Stimulated activated CD8-positive, alpha-beta memory T cell treated with anti-CD3 and anti-CD28 coated beads, Interleukin-15, amount 100 ng/mL, for 24 hours (primary cell): ENCODE measurements at places on chromosomes 2 and 18.

DNA sequence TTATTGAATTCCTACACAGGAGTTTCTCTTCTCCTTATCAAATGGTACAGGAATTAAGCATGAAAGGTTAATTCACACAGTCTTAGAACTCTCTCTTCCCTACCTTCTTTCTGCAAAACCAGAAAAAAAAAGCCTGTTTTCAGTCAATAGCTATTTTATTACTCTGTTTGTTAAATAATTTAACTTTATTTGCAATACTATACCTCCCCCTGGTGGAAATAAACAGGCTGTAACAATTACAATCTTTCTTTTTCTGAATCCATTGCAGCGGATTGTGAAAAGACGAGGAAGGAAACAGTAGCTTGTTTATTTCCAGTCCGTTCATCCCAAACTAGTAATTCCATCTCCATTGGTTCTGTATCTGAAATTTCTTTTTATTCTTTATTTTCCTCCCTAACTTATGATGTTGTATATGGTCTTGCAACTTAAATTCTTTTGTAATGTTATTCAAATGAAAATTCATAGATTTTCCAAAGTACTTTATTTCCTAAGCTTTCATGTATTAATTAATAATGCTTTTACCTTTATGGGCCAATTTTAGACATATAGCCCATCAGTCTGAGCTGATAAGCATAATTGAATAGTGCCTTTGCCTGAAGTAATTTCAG is 165.2 kb downstream of the SH3BP4 start:
- DNase-seq: no peak

GRCh38 chr2:152505495-152505906 is 170.5 kb downstream of the FMNL2 start:
- no peak for DNase-seq

- DNase-seq: no peak
These were observed 43.4 kb downstream of the ITGB6 start for GRCh38 chr2:160156665-160157064.

DNA sequence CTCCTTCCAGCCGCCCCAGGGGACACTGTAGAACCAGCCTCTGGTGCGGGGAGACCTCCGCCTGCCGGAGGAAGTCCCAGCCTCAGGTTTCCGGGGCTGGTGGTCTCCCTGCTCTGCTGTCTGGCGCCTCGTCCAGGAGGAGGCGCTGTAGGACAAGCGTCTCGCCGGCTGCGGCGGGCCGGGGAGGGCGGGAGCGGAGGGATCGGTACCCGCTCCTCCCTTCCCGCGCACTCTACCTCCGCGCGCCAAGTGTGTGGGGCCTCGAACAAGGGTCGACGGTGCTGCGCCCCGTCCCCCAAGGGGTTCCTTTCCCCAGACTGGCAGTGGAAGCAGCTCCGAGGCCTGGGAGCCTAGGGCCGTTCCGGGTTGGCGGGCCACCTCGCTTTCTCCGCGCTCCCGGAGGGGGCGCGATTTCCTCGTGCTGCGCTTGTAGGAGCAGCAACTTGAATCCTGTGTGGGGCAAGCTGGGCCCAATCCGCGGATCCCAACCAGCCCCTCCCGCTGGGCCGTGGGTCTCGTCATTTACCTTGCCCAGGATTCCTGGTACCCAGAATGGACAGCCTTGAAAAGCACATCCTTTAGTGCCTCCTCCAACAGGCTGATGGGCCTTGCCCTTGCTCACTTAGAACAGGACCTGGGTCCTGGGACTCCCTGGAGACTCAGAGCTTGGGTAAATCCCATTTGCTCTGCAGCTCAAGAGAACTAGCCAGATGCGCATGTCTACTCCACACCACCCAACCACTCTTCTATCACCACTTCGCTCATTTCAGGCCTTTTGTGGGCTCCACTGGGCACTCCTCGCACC is 10.6 kb upstream of the HOXD4 start:
- peak; percentile 48 for DNase-seq

DNA sequence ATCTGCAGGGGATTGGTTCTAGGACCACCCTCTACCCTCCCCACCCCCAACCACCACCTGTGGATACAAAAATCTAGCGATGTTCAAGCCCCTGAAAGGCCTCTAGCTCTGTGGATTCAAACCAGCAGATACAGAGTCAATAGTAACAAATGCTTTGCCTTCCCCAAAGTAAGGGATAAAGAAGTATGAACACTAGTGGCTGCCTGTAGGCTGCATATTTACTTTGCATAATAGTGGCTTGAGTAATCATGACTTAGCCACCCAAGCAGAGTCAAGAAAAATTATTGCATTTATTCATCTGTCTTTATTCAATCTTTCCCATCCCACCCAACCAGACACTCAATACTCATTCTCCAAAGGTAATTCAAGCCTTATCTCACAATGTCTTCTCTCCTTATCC is 43.8 kb downstream of the SOCS6 start:
- DNase-seq: no peak

GRCh38 chr2:172612051-172612450 is 56.2 kb downstream of the PDK1 start:
- DNase-seq: no peak

- DNase-seq: no peak
These were observed 113.9 kb upstream of the LYPD1 start for GRCh38 chr2:132783883-132784282.

- DNase-seq: no peak
These were observed 202.7 kb upstream of the CCDC68 start for GRCh38 chr18:55161916-55162315.

GRCh38 chr2:45607701-45608100 is 3.4 kb downstream of the SRBD1 start:
- no peak for DNase-seq

- DNase-seq: no peak
These were observed 106.7 kb downstream of the GBX2 start for GRCh38 chr2:236061497-236061896.

DNA sequence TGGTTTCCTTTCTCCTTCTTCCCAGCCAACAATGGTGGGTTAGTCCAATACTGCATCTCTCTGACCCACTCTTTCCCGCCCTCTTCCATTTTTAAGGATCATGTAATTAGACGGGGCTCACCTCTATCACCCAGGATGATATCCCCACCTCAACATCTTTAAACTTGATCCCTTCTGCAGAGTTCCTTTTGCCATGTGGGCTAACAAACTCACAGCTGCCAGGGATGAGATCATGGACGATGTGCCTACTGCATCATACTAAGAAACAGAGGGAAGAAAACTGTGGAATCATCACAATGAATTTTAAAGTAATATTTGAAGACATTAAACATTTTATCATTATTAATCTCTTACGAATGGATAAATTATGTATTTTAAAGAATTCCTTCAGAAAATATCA is 183.5 kb downstream of the RDH14 start:
- no peak for DNase-seq

GRCh38 chr2:24543252-24543651 is 52.2 kb downstream of the NCOA1 start:
- DNase-seq: no peak

- DNase-seq: no peak
These were observed 954.1 kb downstream of the DPP10 start for GRCh38 chr2:115396579-115396978.

DNA sequence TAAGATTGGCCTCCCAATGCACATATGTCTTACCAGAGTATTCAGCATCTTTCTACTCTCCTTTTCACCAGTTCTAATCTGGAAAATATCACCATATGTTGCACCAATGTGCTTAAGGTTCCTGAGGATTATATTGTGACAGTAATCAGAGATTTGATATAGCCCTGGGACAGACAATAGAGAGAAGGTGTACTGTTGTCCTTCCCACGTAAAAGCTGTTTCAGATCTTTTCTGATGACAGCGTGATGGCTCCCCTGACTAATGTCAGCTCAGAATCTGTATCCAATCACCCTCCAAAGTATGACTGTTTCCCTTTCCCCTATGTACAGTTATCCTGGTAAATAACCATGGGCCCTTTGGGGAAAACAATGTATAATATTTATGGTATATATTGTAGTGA is 9.0 kb upstream of the MLPH start:
- DNase-seq: no peak

GRCh38 chr2:43448822-43449110 is 147.1 kb downstream of the THADA start:
- no peak for DNase-seq

DNA sequence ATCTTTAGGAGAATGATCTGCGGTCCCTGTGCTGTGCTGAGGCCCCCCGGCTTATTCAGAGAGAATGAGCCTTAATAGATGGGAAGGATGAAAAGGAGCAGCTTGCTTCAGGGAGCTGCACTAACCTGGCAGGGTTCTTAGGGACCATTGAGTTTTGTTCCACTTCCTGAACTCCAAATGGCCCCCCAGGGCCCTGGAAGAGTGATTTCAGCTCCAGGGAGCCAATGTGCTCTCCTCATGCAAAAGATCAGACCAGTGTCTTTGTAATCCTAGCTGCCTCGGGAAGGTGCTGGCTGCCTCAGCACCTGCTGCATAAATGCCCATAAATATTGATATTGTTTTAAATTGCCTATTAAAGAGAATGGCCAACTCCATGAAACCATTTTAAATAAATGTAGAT is 210.2 kb downstream of the NCK2 start:
- DNase-seq: no peak

DNA sequence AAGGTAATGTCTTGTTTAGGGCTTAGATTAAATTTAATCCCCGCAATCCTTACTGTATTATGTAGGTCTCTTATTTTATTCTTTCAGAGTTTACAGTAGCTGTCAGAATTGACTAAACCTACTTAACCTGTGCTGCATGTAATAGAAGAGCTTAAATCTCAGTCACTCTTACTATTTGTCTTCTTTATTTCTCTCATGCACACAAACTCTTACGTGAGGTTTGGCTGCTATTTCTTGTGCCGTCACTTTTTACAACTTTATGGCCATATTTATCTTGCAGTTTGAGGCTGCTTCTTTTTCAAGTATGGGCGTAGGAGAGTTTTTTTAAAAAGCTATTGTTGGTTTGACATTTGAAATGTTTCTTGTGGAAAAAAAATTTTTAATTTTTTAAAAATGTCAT is 12.0 kb downstream of the DNAJC10 start:
- DNase-seq: no peak

GRCh38 chr18:12452784-12453183 is 45.1 kb downstream of the PRELID3A start:
- no peak for DNase-seq

DNA sequence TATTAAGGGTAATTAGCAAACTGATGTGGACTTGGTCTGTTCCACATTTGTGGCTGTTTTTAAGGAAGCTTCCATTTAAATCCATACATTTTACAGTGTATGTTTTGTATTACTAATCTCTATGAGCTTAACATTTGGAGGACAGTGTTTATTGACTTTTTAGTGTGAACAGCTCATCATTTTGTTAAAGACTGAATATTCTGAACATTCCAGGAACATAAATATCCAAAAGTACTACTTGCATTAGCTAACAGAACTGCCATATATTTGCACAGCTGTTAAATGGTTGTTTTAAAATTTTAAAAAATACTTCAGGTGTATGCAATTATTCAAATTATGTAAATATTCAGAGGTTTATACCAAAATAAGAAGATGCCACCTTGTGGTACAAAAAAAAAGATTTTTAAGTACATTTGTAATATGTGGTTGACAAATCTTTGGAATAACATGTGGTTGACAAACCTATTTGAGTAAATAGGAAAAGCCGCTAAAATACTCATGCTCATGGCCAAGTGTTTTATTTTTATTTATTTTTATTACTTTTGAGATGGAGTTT is 439.7 kb upstream of the FANCL start:
- no peak for DNase-seq

DNA sequence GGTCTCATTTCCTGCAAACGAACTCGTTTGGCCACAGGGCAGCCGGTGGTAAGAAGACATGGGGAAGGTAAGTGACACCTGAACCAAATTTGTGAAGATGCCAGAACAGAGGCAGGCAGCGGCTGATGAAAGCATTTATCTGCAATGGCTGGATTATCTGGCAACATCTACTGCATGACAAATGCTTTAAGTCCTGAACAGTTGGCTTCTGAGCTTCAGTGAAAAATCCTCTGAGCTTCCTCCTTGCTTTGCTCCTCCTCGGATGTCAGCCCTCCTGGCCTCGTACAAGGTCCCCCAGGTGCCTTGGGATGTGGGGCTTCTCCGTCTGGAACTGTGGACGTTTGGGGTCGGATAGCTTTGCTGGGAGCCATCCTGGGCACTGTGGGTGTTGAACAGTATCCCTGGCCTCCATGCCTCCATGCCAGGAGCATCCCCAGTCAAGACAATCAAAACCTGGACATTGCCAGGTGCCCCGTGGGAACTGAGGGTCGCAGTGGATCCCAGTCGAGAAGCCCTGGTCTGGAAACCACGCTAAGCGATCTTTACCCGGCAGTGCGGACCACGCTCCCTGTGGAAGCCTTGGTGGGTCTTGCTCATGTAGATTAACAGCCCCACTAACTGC is 49.3 kb downstream of the KCNG2 start:
- no peak for DNase-seq

DNA sequence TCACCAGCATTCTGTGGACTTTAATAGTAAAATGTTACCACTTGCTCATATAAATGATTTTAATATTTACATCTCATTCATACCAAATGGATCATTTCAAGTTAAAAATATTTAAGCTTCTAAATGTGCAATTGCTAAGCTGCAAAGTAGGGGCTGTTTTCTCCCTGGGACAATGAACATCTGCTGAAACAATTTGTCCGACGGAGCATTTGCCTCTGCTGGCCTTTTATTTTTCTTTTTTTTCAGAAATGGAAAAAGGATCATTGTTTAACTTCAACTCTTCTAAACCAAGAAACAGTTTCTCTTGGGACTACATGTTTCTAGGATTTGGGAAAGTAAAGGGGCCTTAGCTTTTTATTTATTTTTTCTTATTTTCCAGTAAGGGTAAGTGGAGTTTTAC is 43.8 kb upstream of the ITPRID2 start:
- no peak for DNase-seq

GRCh38 chr2:131156452-131157149 is 51.5 kb downstream of the PLEKHB2 start:
- DNase-seq: no peak

- no peak for DNase-seq
These were observed 102.3 kb downstream of the TCF4 start for GRCh38 chr18:55485666-55486065.

- DNase-seq: no peak
These were observed 21.0 kb downstream of the C1QL2 start for GRCh38 chr2:119137502-119137901.

GRCh38 chr2:19841918-19842693 is 59.7 kb downstream of the TTC32 start:
- DNase-seq: no peak

DNA sequence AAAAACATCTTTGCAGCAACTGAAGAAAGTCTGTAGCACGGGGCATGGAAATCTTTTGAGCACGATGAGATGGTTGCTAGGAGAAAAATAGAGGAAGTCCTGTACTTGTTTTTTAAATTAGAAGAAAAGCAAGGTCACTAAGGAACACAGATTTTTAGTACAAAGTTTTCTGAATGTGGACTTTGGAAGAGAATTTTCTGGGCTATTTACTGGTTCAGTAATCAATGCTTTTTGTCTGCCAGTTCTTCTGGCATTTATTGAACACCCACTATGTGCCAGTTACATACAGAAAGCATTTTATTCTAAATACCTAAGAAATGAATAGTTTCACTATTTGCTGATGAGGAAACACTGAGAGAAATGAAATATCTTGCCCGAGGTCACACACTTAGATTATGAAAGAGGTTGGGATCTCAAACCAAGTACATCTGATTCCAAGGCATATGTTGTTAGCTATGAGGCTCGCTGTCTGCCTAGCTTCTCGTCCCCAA is 15.6 kb upstream of the MAP3K20 start:
- DNase-seq: no peak
